NCI-H1092 (cell line): ENCODE measurements at places on chromosomes 7 and 10.

DNA sequence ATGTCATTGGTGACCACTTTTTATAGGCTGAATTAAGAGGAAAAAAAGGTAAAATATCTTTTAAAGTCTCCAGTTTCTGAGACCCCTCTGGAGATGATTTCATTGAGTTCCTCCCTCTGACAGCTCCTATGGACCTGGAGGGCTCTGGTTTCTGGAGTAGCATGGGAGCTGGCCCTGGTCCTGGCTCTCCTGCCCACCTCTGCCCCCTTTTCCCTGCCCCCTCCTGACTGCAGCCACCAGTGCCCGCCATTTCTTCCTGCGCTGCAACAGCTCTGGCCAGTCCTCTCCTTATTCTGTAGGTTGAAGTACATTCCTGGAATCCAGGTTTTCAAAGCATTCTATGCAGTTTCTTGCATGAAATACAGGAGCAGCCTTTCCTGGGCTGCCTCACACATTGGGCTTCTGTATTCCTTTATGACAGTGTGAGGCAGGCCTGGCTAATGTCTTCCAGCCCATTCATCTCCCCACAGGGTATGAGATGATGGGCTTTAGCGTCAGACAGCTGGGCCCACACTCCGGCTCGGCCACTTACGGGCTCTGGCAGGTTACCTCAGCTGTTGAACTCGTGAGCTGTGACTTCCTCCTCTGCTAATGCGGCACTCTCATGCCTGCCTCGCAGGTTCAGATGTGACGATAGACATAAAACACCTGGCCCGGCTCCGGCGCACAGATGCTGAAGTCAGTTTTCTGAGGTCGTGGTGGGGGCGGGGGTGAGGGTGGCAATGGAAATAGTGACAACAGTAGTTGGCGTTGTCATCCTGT is 101.7 kb downstream of the MGMT start:
- DNase-seq = no peak

DNA sequence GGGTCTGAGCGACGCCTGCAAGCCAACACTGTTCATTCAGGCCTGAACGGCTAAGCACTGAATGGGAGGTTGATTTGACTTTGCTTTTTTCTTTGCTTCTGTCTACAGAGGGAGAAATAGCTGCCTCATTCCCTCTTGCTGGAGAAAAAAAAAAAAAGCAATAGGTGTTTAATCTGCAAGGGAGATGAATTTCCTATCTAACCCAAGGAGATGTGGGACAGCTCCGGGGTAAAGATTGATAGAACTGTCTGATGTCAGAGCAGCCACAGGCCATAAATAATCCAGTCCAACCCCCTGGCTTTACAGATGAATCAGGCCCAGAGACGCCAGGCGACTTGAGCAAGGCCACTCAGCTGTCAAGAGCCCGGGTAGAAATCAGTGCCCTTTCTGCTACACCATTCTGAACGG is 168.0 kb downstream of the ARHGAP12 start:
- no peak for DNase-seq

DNA sequence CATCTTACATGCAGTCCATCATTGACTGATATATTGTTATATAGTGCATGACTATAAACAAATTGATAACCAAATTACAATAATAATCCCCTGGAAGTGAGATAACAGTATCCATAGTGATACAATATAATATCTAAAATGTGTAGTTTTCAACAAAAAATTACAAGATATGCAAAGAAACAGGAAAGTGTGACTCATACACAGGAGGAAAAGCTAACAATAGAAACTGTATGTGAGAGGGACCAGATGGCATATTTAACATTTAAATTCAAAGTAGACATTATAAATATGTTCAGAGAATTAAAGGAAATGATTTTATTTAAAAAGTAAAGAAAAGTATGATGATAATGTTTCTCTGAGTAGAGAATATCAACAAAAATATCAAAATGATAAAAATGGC is 8.0 kb downstream of the OR9A2 start:
- DNase-seq = no peak

GRCh38 chr10:131697476-131698128 is 203.2 kb upstream of the PPP2R2D start:
- DNase-seq = no peak

DNA sequence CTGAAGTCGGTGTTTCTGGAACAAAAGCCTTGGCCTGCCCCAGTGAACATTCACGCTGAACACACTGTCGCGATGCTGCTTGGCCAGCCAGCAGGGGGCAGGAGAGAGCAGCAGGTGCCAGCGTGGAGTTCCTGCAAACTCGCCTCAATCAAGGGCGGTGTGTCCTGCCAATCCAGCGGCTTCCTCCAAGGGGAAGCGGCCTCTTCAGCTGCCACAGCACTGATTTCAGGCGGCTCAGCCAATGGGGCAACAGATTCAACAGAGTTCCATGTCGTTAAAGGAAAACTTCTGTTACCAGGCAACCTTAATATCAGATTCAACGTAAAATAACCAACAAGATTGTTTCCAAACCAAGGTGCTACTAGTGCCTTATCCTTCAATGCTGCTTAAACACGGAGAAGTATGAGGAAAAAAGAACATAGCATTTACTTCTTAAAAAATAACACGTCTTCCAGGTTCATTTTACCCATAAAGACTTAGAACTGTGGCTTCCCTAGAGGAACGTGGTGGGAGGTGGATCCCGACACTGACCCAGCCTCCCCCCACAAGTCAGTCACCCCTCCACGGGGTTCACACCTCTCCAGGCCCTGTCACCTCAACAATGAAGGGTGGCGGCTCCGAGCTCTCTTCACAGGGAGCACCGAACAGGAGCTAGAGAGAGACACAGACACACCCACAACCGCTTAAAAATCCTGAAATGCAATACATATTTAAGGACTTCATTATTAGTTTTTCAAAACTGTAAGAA is 178.2 kb downstream of the DIP2C start:
- DNase-seq = peak; percentile 24

- no peak for DNase-seq
Observed at GRCh38 chr7:154541606-154542005, 461.3 kb downstream of the PAXIP1 start.

DNA sequence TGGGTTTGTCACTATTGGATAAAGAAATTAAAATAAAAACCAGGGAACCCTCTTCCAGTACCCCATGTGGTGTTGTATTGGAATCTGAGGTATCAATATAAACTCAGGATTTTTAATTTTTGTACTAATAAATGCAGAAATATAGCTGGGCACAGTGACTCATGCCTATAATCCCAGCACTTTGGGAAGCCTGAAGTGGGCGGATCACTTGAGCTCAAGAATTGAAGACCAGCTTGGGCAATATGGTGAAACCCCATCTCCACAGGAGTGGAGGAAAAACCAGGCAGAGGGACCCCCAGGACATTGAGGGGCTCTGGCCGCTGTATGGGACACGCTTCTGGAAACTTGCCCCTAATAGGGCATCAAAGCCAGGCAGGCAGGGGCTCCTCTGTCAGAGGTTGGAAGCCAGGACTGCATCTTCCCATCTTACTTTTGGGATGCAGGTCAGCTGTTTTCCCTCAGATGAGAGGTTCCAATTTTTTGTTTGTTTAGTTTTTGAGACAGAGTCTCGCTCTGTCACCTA is 11.1 kb downstream of the ADIRF start:
- no peak for DNase-seq

DNA sequence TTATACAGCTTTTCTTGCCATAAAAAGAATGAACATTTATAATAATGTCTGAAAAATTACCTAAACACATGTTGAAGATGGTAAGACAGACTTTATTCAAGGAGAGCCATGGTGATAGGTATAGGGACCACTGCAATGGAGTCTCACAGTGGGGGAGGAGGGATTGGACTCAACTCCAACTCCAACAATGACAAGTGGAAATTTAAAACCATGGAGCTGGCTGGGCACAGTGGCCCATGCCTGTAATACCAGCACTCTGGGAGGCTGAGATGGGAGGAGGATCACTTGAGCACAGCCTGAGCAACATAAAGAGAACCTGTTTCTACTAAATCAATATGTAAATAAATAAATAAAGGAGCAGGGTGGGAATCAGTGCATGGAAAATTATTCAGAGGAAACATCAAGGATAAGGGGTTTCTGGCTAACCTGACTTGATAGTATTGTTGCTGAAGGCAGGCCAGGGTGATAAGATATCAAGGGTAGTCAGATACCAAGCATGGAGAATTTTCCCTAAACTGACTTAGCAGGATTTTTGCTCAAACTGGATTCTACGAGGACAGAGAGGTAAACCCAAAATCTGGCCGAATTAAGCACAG is 19.5 kb upstream of the MICU1 start:
- no peak for DNase-seq

DNA sequence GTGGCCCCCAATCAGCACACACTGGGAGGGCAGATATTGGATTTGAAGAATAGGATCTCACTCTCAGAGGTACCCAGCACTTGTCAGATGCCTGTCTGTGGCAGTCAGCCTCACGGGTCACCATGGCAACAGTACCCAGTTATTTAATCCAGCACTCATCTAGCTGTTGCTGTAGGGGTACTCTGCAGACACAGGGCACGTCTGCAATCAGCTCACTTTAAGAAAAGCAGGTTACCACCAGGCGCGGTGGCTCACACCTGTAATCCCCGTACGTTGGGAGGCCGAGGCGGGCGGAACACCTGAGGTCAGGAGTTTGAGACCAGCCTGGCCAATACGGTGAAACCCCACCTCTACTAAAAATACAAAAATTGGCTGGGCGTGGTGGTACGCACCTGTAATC is 11.9 kb downstream of the SFXN4 start:
- DNase-seq = no peak

GRCh38 chr10:123741146-123741545 is 75.0 kb downstream of the GPR26 start:
- no peak for DNase-seq

DNA sequence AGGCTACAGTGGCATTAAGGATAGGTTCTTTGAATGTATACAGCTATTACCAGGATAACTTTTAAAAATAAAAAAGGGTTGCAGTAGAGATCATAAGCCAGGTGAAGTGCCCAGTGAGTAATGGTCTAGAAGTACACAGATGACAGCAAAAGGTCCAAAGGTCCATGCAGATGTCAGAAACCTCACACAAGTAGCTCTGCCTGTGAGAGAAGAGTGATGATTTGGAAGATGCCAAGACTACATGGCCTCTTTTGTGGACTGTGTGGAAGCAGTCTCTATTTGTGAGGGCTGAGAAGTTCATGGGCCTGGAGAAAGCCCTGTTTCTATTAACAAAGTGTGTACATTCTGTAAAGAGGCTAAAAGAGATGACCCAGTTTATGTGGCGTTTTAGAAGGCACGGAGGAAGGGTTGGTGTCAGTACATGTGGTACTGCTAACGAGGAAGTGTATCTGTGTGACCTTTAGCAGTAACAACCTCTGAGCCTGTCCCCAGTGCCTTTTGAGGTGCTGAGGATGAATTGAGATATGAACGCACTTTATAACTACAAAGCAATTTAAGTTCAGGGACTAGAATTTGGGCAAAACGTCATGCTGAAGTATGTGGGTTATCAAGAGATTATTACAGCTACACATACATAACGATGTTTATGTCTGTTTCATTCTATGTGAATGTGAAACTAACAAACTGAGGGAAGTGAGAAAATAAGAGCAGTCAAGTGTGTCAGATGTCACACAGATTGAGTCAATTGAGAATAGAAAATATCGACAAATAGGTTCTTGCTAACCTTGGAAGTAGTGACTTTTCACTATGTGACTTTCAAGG is 7.6 kb downstream of the CYCS start:
- DNase-seq = no peak
